ENCODE measurements at places on chromosomes 12 and 14.
A peak's percentile ranks its signal among the peaks of the same experiment; 100 is the strongest.

- no peak for DNase-seq
These were observed 20.7 kb upstream of the TUBA1C start for GRCh38 chr12:49244176-49244575.

DNA sequence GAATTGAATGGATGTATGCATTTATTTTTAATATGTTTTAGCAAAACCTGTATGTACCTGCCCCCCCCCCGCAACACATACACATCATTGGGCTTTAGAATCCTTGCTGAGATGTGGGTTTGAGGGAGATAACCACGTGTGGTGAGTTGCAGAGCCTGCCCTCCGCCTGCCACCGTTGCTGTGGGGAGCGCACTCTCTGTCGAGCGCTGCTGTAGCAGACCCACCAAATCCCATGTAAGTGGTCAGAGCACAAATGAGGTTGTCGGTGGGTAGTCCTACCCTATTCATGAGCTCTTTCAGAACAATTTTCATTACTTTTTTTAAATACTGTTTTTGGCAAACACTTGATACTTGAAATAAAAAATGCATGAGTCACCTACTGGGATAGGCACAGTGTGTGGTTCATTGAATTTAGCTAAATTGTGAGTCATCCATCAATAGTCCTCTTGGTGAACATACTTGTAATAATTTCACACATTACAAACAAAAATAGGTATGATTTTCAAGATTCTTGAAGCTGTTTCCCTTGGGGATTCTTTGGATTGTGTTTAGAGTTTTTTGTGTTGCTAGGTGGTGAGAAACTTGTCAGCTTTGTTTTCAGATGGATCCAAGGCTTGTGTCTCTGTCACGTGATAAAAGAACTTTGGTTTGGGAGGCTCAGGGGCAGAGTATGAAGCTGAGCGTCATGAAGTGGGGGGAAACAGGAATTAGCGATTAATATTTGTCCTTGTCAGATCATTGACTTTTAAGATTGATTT lies 107.6 kb downstream of the PTCSC3 start:
- DNase-seq: no peak

DNA sequence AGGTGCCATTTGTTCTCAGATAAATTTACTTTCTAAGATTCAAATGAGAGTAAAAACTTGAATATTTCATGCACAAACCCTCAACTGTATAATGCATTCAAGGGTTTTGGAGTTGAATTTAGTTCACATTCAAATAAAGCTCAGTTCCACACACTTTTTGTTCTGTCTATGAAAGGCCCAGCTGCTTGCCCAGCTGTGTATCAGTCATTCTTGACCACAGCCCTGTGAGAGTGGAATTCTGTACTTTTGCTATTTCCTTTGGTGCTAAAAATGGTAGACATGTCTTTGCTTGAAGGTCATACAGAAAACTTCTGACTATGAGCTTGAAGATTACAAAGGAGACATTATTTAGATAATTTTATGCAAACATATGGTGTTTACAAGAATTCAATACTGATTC lies 110.4 kb downstream of the KCNC2 start:
- no peak for DNase-seq

DNA sequence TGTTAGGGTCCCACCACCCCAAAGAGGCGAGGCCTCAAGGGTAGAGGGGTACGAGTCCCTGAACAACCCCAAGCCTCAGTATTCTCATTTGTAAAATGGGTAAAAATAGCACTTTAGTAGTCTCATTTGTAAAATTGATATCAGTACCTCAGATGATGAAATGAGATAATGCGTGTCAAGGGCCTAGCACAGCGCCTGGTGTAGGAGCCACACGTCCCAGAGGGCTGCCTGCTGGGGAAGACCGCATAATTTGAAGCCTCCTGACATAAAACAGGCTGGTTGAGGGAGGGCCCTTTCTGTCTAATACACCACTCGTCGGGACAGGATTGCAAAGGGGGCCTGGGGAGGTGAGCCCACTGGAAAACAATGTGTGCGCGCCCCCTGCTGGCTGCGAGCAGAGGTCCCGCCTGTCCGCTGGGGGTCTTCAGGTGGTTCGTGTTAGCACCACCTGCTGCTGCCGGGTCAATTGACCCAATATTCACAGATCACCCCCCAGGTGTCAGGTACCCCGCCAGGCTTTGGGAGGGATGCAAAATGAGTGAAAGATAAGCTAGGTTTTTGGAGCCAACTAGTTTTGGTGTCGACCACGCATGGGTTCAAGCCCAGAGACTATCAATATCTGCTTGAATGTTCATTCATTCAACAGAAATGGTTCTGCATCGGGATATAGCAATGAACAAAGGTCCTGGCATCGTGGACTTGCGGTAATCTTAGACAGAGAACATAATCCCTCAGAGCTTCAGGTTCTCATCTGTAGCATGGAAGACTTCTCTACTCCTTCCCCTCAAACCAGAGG lies 24.7 kb upstream of the IRF2BPL start:
- peak; percentile 91 for DNase-seq

GRCh38 chr12:40105515-40106201 lies at the start of gene SLC2A13:
Gene SLC2A13 (minus strand): TSS chr12:40106081. CDS start chr12:40105808, 273 bp downstream.
- peak; percentile 92 for DNase-seq

Measured in eye (tissue), 1 donor.